ENCODE measurements at places on chromosomes 2 and 18.
A peak's percentile ranks its signal among the peaks of the same experiment; 100 is the strongest.

DNA sequence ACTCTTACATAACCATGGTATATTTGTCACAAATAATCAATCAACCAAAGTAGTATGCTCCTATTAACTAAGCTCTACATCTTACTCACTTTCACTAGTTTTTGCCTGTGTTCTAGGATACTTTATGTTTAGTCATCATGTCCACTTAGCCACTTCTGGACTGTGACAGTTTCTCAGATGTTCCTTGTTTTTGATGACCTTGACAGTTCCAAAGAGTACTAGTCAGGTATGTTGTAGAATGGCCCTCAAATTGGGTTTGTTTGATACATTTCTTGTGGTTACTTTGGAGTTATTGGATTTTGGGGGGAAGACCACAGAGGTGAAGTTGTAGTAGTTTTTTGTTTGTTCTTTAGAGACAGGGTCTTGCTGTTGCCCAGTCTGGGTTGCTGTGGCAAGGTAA lies 35.5 kb downstream of the BUB1 start:
- no peak for DNase-seq

- no peak for DNase-seq
These were observed 151.1 kb downstream of the PRKCE start for GRCh38 chr2:45802499-45803138.

GRCh38 chr2:137173463-137173862 lies 408.1 kb downstream of the THSD7B start:
- DNase-seq, result peak; percentile 84

DNA sequence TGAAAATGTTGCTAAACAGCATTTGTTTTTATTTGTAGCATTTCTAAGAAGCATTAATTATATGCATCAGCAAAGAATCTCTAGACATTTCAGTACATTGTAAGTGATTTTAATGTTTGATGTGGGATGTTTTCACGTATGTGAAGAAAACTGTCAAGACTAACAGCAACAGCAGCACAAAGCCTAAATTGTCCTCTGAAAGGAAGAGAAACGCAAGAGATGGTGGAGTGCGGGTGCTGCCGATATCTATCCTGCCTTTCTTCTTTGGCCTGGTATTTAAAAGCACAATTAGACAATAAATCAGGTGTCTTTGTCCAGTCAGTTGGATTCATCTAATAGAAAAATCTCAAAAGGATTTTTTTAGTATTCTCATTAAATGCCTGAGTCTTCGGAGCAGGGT lies 3.1 kb downstream of the TWIST2 start:
- DNase-seq, result peak; percentile 27

GRCh38 chr2:154439156-154439555 lies 259.3 kb upstream of the KCNJ3 start:
- DNase-seq, result no peak

- DNase-seq, result peak; percentile 20
These were observed 112.5 kb upstream of the SLC38A11 start for GRCh38 chr2:165067643-165068486.

- no peak for DNase-seq
These were observed 7.6 kb downstream of the GPR45 start for GRCh38 chr2:105249181-105249580.

DNA sequence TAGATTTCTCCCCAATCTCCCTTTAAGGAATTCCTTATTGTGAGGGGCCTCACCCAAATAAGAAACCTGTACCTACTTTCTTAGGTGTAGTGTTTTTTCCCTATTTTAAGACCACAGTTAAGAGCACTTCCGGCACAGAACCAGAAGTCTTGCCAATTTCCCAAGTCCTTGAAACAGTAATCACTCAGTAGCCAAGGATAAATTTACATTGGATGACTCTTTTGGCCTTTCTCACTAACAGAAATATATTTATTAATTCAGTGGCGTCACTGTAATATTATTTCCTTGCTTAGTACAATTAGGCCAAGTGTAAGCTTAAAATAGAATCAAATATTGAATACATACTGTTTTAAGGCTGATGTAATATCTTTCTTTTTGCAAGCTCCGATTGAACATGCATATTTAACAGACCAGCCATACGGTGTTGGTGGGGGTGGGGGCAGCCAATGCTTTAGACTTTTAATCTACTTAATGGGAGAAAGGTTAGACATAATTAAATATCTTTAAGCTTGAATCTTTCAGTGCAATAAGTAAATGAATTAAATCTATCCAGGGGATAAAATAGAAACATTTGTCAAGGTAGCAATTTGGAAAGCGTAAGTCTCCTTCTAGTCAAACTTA lies 50.8 kb upstream of the ITGA6 start:
- no peak for DNase-seq

- peak; percentile 72 for DNase-seq
These were observed 15.0 kb upstream of the FMNL2 start for GRCh38 chr2:152319822-152320570.

DNA sequence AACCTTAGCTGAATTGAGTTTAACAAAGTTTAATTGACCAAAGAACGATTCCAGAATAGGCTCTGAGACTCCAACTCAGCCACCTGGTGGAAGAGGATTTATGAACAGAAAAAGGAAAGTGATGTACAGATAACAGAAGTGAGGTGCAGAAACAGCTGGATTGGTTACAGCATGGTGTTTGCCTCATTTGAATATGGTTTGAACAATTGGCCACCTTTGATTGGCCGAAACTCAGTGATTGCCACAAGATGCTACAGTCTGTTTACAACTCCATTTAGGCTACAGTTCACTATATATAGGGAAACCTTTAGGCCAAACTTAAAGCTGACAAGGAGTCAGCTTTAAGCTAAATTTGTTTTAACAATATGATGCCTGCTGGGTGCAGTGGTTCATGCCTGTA lies 28.1 kb upstream of the SLC35G4 start:
- DNase-seq, result no peak

DNA sequence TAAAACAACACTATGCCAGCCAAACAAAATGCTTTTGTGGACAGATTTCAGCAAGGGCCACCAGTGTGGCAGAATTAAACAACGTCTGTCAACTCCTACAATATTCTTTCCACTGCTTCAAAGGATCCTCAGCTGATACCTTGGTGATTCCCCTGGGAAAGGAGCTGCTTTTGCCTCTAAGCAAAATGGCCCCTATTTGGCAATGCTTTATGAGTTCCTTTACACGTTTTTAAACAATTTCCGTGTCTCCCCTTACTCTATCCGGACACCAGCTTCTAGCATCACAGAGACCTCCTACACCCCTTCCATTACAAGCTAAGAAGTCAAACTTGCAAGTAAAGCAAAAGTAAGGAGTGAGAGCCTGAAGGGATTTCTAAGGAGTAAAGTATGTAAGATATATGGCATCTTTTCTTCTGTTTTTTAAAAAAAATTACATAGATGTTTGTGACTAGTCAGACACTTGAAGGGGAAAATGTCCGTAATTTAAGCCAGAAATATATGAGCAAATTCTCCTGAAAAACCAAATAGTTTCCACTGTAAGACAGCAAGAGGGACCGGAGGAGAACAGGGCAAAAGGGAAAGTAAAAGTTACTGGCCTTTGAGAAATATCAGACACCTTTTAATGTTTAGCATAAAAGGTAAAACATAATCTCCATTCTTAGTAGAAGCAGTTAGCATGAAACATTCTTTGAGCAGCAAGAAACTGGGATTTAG lies 1.9 kb downstream of the SOS1 start:
- peak; percentile 46 for DNase-seq

DNA sequence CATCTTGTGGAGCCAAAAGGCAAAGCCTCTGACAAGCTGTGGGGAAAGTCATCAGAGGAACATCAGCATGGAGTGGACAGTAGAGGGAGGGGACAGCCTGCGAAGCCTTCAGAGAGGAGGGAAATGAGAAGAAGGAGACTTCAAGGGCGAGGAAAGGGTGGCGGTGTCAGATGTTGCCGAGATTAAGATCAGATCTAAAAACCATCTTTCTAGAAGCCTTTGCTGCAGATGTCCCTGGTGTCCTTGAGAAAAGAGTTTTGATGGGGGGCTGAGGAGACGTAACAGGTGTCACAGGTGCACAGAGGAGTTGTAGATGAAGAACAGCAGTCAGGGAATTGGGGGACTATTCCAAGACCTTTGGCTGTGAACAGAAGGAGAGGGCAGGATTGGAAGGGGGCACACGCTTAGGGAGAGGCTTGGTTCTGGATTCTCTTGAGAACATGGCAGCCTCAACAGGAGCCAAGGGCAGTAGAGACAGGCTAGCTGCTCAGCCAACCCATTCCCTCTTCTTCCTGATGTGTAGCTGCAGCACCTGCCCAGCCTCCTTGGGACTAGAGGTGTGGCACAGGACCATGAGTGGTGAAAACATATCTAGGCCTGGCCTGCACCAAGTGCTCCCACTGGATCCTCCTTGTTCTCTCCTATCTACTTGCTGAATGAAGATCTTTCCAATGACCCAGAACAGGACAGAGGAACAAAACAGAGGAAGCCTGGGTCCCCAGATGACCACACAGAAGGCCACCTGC lies 22.7 kb upstream of the NCL start:
- no peak for DNase-seq

GRCh38 chr2:219309278-219309677 lies at the start of gene PTPRN:
Gene PTPRN, minus strand, starts transcription at chr2:219309401. Its CDS starts 69 bp downstream, at chr2:219309332.
- DNase-seq, result peak; percentile 79

GRCh38 chr2:54606393-54606958 lies 117.0 kb upstream of the EML6 start:
- peak; percentile 55 for DNase-seq
